Erythroblast (primary cell): ENCODE measurements at places on chromosomes 5 and 9.

GRCh38 chr5:168165221-168165914 lies 126.1 kb upstream of the WWC1 start:
- no peak for DNase-seq

- no peak for DNase-seq
These were observed 2.2 kb upstream of the ALDOB start for GRCh38 chr9:101437806-101438232.

- DNase-seq = no peak
These were observed 35.0 kb downstream of the ADAMTS6 start for GRCh38 chr5:65446682-65447081.

DNA sequence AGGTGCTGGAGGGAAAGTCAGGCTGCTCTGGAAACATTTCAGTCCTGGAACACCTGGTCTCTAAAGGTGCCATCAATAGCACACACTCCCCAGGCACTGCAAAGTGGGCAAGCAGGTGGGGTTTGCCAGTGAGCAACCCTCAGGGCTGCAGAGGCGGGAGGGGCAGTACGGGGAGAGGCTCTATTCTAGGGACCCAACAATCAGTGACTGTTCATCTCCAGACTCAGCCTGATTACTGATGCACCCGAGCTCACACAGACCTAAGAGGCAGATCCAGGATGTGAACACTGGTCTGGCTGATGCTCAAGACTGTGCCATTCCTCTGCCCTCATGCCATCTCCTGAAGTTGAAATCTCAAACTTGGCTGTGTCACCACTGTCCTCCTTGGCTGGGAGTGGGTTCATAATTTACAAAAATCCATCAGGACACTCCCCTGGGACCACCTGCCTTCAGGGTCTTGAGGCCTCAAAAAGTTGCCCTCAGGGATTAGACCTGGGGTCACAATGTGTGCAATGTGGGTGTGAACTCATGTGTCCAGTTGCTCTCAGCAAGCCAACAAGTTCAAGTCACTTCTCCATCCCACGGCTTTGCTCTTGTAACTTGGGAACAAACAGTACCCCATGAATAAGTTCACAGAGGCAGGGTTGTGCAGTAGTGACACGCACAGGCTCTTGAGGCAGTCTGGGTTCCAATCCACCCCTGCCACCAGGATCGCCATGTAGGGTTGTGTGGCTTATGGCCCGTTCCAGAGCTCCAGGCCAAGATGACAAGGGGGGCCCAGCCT lies 19.9 kb upstream of the KCNMB1 start:
- no peak for DNase-seq

- DNase-seq = no peak
These were observed 93.3 kb upstream of the SLC44A1 start for GRCh38 chr9:105150991-105151685.

DNA sequence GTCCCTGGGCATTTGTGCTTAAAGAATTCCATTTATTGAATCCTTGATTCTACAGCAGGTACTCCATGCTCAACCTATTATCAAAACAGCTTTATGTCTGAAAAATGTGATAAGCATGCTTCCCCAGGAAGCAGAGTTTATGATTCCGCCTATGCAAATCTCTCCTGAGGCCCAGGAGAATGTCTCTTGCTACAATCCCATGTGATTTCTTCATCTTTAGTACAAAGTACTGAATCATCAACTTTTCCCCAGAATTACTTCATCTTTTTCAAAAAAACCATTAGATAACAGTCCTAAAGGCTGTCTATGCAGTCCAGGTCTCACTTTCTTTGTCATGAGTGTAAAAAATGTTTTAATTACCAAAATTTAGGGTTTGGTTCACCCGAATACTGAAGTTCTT lies 130.2 kb upstream of the ADAMTSL1 start:
- DNase-seq = no peak

DNA sequence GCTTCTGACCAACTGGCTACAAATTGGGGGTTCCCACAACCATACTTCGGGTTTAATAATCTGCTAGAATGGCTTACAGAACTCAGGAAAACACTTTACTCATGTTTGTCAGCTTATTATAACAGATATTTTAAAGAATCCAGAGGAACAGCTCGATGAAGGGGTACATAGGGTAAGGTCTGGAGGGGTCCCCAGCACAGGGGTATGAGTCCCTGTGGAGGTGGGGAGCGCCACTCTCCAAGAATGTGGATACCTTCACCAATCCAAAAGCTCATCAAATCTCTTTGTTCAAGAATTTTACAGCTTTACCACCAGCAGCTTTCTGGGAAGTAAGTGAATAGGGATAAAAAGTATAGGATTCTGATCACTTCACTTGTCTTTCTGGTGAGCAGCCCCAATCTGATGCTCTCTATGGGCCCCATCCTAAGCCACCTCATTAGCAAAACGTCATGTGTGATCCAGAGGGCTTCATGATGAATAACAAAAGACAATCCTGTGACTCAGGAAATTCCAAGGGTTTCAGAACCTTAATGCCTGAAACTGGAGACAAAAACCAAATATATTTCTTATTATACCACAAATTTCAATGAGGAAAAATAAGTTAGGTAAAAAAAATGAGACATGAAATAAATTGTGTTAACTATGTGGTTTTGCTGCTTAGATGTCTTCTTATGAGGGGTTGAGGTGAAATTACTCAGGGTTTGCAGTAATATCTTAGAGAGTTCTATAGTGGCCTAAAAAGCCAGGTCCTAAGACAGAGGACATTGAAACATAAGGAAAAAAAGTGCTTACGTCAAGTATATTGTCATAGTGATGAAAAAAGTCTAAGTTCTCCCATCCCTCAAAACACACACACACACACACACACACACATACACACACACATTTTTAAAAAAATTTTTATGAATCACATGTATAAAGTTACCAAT lies 290.5 kb downstream of the ANXA1 start:
- no peak for DNase-seq

- no peak for DNase-seq
These were observed 20.4 kb downstream of the NXNL2 start for GRCh38 chr9:88555268-88555980.

DNA sequence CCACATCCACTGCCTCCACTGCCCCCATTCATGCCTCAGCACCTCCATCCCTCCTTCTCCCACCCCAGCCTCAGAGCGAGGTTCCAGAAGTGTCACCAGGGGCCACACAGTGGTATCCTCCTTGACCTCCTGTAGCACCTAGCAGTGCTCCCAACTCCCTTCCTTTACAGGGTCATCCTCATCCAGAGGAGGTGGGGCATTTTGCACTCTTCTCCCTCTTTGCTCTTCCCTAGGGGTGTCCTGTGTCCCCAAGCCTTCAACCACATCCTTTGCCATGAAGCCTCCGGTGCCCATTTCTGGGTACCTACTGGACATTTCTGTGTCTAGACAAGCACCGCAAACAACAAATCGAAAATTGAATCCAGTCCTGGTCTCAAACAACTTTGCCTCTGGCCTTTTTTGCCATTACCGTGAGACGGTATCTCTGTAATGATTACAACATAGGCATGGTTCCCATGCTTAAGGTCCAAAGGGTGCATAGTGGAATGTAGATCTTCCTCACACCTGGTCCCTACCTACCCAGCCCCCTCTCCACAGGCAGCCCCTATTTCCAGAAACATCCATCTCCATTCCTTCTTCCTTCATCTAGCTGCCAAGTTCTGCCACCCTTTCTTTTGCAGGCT lies 17.6 kb downstream of the WWC1 start:
- DNase-seq = no peak

- peak; percentile 71 for DNase-seq
These were observed 87.5 kb upstream of the SSBP2 start for GRCh38 chr5:81838307-81838906.

GRCh38 chr5:191036-191948 lies at the start of gene LRRC14B:
Gene LRRC14B (plus strand): TSS chr5:191495. CDS start chr5:191539, 44 bp downstream.
- peak; percentile 37 for DNase-seq

GRCh38 chr5:36151434-36152323 lies at the start of the genes LMBRD2 and SKP2:
Gene LMBRD2 (minus strand): TSS chr5:36151887. CDS start chr5:36143349, 8,538 bp downstream.
Gene SKP2 (plus strand): TSS chr5:36152111. CDS start chr5:36152263, 152 bp downstream.
- DNase-seq = peak; percentile 98

DNA sequence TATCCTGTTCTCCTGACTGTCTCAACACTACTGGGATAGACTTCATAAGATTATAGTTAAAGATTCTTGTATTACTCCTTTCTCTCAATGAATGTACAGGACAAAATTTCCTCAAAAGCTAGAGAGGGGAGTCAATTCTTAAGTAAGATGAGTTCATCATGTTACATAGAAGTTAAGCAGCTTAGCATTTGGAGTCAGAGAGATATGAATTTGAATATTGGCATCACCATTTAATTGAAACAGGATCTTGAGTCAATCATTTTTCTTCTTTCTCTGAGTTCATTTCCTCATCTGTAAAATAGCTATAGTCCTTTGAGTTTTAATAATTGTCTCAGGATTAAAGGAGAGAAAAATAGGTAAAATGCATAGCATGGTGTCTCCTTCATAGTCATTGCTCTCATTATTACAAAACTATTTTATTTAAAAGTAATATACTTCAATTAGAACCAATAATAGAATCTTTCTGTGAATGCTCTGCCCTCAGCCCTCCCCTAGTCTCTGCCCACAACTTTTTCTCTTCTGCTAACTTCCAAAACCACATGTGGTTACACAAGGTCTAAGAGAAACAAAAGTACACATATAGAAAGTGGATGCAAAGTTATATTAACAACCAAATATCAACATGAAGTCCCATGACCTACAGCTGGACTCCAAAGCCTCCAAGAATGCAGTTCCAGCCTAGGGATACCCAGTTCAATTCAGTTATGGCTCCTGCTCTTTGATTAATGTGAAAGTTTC lies 265.6 kb downstream of the TLE1 start:
- no peak for DNase-seq

GRCh38 chr9:14343261-14344031 lies 29.5 kb upstream of the NFIB start:
- DNase-seq = no peak

DNA sequence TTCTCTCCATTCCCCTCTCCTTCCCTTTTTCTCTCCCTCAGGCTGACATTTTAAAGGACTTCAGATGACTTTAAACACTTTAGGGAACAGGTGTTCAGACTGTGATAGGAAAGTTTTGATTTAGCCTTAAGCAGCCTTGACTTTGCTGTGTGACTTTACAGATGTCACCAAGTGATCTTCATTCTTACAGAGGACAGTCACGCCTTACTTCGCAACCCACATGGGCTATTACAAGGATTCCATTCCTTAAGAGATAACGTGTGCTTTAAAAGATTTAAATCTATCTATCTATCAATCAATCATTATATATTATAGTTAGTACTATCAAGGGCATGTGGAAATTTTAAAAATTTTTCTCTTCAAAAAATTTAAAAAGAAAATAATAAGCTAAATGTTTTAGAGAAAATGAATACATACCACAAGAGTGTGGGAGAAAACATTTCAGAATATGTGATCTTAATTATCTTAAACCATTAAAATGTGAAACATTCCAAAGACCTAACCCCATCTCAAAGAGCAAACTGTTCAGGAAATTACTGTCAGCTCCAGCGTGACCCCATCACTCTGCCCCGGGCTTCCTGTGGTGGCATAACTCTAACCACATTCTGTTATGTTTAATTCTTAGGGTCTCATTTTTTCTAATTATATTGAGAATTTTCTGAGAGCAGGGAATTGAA lies 530.5 kb downstream of the SEMA5A start:
- no peak for DNase-seq

DNA sequence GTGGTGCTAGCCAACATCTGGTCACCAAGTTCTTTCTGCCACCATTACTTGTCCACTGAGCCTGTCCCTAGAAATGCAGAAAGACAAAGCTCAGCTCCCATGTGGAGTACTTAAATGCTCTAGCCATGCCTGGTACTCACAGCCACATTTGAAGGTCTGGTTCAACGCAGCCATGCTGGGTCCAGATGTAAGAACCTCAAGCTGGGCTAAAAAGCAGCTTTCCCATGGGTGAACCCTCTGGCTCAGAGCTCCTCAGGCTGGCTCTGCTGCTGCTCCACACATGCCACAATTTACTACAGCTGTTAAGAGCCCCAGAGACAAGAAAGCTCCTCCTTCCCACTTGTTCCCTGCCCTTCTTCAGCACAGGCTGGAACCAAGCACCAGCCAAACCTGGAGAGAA lies 97.1 kb upstream of the LRRTM2 start:
- no peak for DNase-seq

GRCh38 chr5:80070338-80071056 lies 35.3 kb downstream of the THBS4 start:
- DNase-seq = no peak

DNA sequence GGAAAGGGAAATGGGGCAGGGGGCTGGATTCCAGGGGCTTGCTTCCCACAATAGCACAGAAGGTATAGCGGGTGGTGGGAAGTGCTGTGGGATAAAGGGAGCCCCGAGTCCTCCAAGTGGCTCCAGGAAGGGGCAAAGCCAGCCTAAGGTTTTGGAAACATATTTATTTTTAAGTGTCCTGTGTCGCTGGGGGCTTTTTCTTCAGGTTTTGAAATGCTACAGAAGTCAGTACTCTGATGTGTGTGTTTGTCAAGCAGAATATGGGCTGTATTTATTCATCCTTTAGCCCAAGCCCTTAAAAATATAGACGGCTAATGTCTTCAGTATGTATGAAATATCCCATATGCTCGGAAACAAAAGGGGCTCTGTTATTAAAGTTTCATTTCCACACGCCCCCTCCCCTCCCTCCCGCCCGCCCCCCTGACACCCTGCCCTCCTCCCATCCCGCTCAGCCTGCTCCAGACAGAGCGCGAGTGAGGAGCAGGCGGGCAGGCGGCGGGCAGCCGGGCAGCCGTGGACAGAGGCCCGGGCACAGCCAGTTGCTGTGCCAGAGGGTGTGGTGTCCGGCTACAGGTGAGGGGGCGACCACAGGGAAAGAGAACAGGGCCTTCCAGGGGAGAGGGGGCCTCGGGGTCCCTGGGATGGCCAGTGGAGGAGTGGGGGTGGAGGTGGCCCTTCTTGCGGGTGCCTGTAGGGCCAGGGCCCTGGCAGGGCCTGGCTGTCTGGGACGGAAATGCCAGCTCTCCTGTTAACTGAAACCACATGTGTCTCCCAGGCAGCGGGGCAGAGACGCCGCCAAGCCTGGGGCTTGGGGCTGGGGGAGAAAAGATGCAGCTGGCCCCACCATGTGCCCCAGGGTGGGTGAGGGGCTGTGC lies 39.6 kb upstream of the SYNPO start:
- no peak for DNase-seq

DNA sequence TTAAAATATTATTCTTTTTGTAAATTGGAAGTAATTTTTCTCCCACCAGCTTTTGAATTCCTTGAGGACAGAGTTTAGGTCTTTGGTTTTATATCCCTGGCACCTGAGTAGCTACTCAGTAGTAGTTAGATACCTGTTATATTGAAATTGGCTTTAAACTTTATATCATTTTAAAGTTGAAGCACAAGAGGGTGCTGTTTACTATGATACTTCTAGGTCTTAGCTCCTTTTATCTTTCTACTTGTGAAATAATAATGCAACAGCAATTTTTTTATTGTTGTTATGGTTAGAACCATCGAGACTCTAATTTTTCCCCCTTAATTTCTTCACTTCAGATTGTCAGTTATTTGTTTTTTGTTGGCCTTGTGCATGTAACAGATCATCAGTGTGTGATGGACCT lies 46.3 kb downstream of the AP3S1 start:
- peak; percentile 2 for DNase-seq

GRCh38 chr9:127683723-127684122 lies 23.1 kb upstream of the CFAP157 start:
- DNase-seq = no peak

- DNase-seq = no peak
These were observed 200.4 kb downstream of the CDH10 start for GRCh38 chr5:24444414-24444813.

GRCh38 chr9:100370064-100370723 lies 17.5 kb upstream of the TEX10 start:
- DNase-seq = no peak
